ENCODE measurements at places on chromosomes 3 and 15.

- DNase-seq: peak; percentile 63
- H3K36me3 ChIP-seq: no peaks in the 10 kb centered on the region
- no peak overlapping the region for H3K27ac ChIP-seq
These were observed 81.9 kb upstream of the ADAMTSL3 start for GRCh38 chr15:83571820-83572707.

- H3K4me1 ChIP-seq: no peaks in the 10 kb centered on the region
- no peak for DNase-seq
- H3K27me3 ChIP-seq: no peaks in the 10 kb centered on the region
- no peak overlapping the region for H3K27ac ChIP-seq
- H3K4me3 ChIP-seq: no peak overlapping the region
- H3K36me3 ChIP-seq: no peaks in the 10 kb centered on the region
These were observed 1.1 kb downstream of the RIOX2 start for GRCh38 chr3:97970956-97971620.

GRCh38 chr3:8769088-8769822 is at the start of gene OXTR:
TSS of gene OXTR (minus strand) at chr3:8769613. CDS start at chr3:8768187, 1,426 bp downstream.
- H3K4me1 ChIP-seq: peaks cover 10% of the 10 kb centered on the region
- peak; percentile 87 for DNase-seq
- no peak within 1 kb of the TSS for H3K27ac ChIP-seq
- H3K27me3 ChIP-seq: peaks cover 10% of the 10 kb centered on the region

GRCh38 chr15:90336705-90337141 is 15.4 kb upstream of the ZNF774 start:
- H3K4me3 ChIP-seq: no peak overlapping the region
- no peak overlapping the region for H3K27ac ChIP-seq
- H3K36me3 ChIP-seq: no peaks in the 10 kb centered on the region
- no peaks in the 10 kb centered on the region for H3K27me3 ChIP-seq
- no peak for DNase-seq
- H3K4me1 ChIP-seq: no peaks in the 10 kb centered on the region

GRCh38 chr15:53588773-53589172 is 170.7 kb downstream of the WDR72 start:
- H3K36me3 ChIP-seq: no peaks in the 10 kb centered on the region
- H3K4me3 ChIP-seq: no peak overlapping the region
- peak; percentile 25 for DNase-seq
- H3K27ac ChIP-seq: no peak overlapping the region
- no peaks in the 10 kb centered on the region for H3K4me1 ChIP-seq
- no peaks in the 10 kb centered on the region for H3K27me3 ChIP-seq

- H3K36me3 ChIP-seq: no peaks in the 10 kb centered on the region
- H3K4me3 ChIP-seq: no peak overlapping the region
- DNase-seq: peak; percentile 16
- H3K27ac ChIP-seq: no peak overlapping the region
- no peaks in the 10 kb centered on the region for H3K4me1 ChIP-seq
- H3K27me3 ChIP-seq: no peaks in the 10 kb centered on the region
These were observed 132.9 kb downstream of the KCNMB2 start for GRCh38 chr3:178669022-178669601.

- no peak overlapping the region for H3K4me3 ChIP-seq
- DNase-seq: no peak
- peaks cover 3% of the 10 kb centered on the region for H3K4me1 ChIP-seq
- H3K27me3 ChIP-seq: no peaks in the 10 kb centered on the region
These were observed 20.4 kb downstream of the RBP1 start for GRCh38 chr3:139518926-139519842.

DNA sequence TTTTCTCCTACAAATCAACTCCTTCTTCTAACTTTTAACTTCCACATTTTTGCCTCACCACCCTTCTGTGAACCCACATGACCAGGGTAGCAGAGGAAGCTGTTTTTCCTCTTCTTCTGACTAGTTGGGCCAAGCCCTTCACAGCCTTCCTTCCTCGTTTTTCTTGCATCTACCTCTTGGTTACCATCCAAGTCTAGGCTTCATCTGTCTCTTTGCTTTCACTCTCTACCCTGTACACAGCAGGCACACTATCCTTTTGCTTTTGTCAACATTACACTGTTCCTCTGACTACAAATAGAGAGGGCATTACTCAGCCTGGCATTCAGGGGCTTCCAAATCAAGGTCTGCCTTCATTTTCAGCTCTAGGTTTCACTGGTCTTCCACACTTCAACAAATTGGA is 22.0 kb downstream of the SLC9A9 start:
- no peaks in the 10 kb centered on the region for H3K27me3 ChIP-seq
- H3K27ac ChIP-seq: no peak overlapping the region
- DNase-seq: no peak
- H3K4me3 ChIP-seq: no peak overlapping the region
- no peaks in the 10 kb centered on the region for H3K36me3 ChIP-seq
- no peaks in the 10 kb centered on the region for H3K4me1 ChIP-seq

GRCh38 chr3:41679374-41679773 is 282.5 kb downstream of the ULK4 start:
- no peak for DNase-seq
- no peaks in the 10 kb centered on the region for H3K36me3 ChIP-seq
- no peaks in the 10 kb centered on the region for H3K4me1 ChIP-seq

- H3K27ac ChIP-seq: no peak overlapping the region
- no peaks in the 10 kb centered on the region for H3K36me3 ChIP-seq
- peaks cover 9% of the 10 kb centered on the region for H3K4me1 ChIP-seq
- peak; percentile 74 for DNase-seq
These were observed 5.6 kb upstream of the MECOM start for GRCh38 chr3:169668957-169669741.

DNA sequence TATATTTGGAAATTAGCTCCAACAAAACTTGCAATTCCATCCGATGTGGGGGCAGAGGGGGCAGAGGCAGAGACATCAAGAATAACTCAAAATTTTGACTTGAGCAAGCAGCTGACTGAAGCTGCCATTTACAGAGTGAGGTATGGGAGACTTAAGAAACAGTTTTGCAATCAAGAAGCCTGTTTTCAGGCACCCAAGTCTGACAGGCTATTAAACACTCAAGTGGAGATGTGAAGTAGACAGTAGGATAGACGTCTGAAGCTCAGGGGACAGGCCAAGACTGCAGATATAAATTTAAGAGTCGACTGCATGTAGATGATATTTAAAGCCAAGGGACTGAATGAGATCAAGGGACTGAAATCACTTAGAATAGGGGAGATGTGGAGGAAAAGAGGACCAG is 9.9 kb upstream of the SH3BP5 start:
- DNase-seq: no peak
- no peak overlapping the region for H3K4me3 ChIP-seq
- no peaks in the 10 kb centered on the region for H3K36me3 ChIP-seq
- no peaks in the 10 kb centered on the region for H3K27me3 ChIP-seq

GRCh38 chr15:34297059-34297458 is 40.5 kb downstream of the SLC12A6 start:
- no peak for DNase-seq
- H3K27me3 ChIP-seq: no peaks in the 10 kb centered on the region
- no peak overlapping the region for H3K4me3 ChIP-seq
- H3K27ac ChIP-seq: no peak overlapping the region
- H3K36me3 ChIP-seq: no peaks in the 10 kb centered on the region

- peaks cover 17% of the 10 kb centered on the region for H3K27me3 ChIP-seq
- H3K4me1 ChIP-seq: no peaks in the 10 kb centered on the region
- H3K36me3 ChIP-seq: no peaks in the 10 kb centered on the region
- DNase-seq: no peak
- no peak overlapping the region for H3K4me3 ChIP-seq
These were observed 8.8 kb upstream of the TOPBP1 start for GRCh38 chr3:133670525-133670995.

DNA sequence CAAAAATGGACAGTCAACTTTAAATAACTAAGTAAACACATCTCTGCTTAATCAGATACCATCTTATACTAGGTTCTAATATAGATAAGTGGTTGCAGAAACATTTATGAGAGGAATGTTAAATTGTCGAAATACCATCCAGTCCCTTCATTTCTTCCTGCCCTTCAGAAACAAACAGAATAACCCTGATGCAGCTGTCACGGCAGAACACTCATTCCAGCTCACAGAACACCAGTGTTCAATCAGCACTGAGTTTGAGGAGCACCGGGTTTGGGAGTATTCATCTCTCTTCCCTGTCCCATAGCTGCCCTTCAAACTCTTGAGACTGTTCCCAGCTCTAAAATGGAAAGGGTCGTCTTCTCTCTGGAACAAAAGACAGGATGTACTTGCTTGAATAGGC is 61.1 kb upstream of the TSEN2 start:
- H3K4me3 ChIP-seq: no peak overlapping the region
- no peak for DNase-seq
- no peak overlapping the region for H3K27ac ChIP-seq
- H3K27me3 ChIP-seq: no peaks in the 10 kb centered on the region
- H3K4me1 ChIP-seq: peaks cover 17% of the 10 kb centered on the region
- no peaks in the 10 kb centered on the region for H3K36me3 ChIP-seq

DNA sequence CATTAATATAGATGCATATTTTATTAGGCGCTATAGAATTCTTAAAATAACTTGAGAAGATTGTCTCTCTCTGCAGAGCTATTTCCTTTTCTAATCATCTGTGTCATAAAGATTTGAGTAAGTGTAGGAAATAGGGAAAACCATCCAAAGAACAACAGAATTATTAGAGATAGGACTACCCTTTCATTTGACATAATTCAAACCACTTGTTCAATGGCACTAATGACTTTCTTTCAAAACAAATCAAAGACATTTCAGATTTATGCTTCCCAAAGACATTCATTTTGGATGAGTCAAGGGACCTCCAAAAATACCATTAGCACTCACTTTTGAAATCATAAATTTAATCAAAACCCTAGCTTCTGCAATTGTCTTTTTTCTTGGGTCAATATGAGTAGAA is 29.5 kb downstream of the PRICKLE2 start:
- H3K4me1 ChIP-seq: no peaks in the 10 kb centered on the region
- no peaks in the 10 kb centered on the region for H3K36me3 ChIP-seq
- no peak for DNase-seq
- H3K27me3 ChIP-seq: no peaks in the 10 kb centered on the region

GRCh38 chr15:63396152-63396928 is 14.7 kb upstream of the CA12 start:
- H3K36me3 ChIP-seq: no peaks in the 10 kb centered on the region
- H3K27ac ChIP-seq: peak overlapping the region; percentile 41
- peaks cover 8% of the 10 kb centered on the region for H3K4me1 ChIP-seq
- DNase-seq: peak; percentile 75
- H3K27me3 ChIP-seq: no peaks in the 10 kb centered on the region

DNA sequence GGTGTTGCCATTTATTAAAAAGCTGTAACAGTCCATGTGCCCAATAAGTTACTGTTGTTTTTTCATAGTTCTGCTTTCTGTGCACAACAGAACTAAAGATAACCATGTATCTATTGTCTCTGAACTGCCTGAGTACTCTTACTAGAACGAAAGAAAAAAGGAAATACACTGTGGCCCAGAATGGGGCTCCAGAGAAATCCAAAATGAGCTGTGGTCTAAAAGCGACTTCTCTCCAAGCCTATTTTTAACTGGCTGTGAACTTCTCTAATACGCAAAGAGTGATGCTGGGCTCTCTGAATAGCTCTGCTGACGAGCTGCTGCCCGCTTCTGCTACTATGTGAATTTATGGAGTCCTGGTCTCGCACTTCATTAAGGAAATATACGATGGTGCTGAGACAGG is 56.2 kb upstream of the LPP start:
- no peaks in the 10 kb centered on the region for H3K27me3 ChIP-seq
- DNase-seq: no peak
- no peak overlapping the region for H3K4me3 ChIP-seq
- H3K27ac ChIP-seq: no peak overlapping the region

- H3K27ac ChIP-seq: no peak overlapping the region
- H3K4me3 ChIP-seq: no peak overlapping the region
- DNase-seq: no peak
- H3K36me3 ChIP-seq: no peaks in the 10 kb centered on the region
- no peaks in the 10 kb centered on the region for H3K4me1 ChIP-seq
These were observed 91.7 kb upstream of the NAALADL2 start for GRCh38 chr3:174767406-174767805.

GRCh38 chr3:118809696-118810498 is 224.7 kb downstream of the IGSF11 start:
- H3K4me3 ChIP-seq: no peak overlapping the region
- no peaks in the 10 kb centered on the region for H3K4me1 ChIP-seq
- no peak overlapping the region for H3K27ac ChIP-seq
- H3K36me3 ChIP-seq: no peaks in the 10 kb centered on the region
- no peaks in the 10 kb centered on the region for H3K27me3 ChIP-seq
- no peak for DNase-seq

DNA sequence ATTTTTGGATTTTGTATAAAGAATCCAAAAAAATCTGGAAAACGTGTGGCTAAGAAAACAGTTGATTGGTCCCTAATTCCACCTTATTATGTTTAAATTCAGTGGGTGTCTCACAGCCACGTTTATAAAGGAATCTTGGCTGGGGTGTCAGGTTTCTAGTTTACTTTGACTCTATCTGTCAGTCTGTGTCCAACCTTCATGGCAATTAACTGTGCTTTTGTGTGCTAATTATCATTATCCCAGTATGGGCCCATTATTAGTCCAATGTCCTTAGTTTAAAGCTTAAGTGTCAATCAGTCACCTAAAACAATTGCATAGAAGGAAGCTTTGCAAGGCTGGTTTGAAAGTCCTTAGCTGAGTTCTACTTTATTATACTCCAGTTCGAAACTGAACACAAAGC is 3.7 kb upstream of the CNTN4 start:
- H3K4me1 ChIP-seq: peaks cover 3% of the 10 kb centered on the region
- peaks cover 3% of the 10 kb centered on the region for H3K27me3 ChIP-seq
- H3K27ac ChIP-seq: no peak overlapping the region
- no peak for DNase-seq
- H3K36me3 ChIP-seq: no peaks in the 10 kb centered on the region
- no peak overlapping the region for H3K4me3 ChIP-seq

- H3K27ac ChIP-seq: no peak overlapping the region
- no peaks in the 10 kb centered on the region for H3K27me3 ChIP-seq
- H3K4me3 ChIP-seq: no peak overlapping the region
- H3K36me3 ChIP-seq: no peaks in the 10 kb centered on the region
- peaks cover 7% of the 10 kb centered on the region for H3K4me1 ChIP-seq
- peak; percentile 54 for DNase-seq
These were observed 1.3 kb downstream of the TNK2 start for GRCh38 chr3:195906865-195907683.

DNA sequence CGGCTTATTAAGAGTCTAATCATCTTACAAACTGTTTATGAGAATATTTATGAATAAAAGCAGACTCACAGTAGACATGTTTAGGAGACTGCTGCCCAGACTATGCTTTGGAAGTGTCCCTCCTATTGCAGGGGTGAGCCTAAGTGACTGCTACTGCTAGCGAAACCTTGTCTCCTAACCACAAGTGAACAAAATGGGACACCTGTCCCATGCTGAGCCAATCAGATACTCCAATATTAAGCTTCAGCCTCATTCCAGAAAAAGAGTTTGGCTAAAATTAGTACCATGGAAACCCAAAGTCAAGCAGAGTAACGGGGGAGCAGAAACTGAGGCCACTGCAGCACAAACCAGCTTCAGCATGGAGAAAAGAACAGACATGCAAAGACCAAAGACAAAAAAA is 4.6 kb downstream of the DENND6A start:
- DNase-seq: no peak
- no peak overlapping the region for H3K27ac ChIP-seq
- H3K36me3 ChIP-seq: no peaks in the 10 kb centered on the region
- no peaks in the 10 kb centered on the region for H3K27me3 ChIP-seq
- H3K4me1 ChIP-seq: no peaks in the 10 kb centered on the region
- no peak overlapping the region for H3K4me3 ChIP-seq
